ENCODE measurements at places on chromosomes 3 and 15. TPM values are rescaled to one million over a fixed set of nuclear protein-coding genes. Genes with fewer than 3 reads are reported as not detected.

NIT2 gene
- total RNA-seq = 18.1 TPM

TF gene
- 0.88 TPM for total RNA-seq

CCDC54 gene
- total RNA-seq = not detected

SLC2A2 gene
- not detected for total RNA-seq

MKRN3 gene
- 0.36 TPM for total RNA-seq

Data from osteoblast (primary cell).